ENCODE measurements at places on chromosomes 13 and 19.

- no peak for DNase-seq
- no peak overlapping the region for H3K4me3 ChIP-seq
- no peaks in the 10 kb centered on the region for H3K36me3 ChIP-seq
- H3K27me3 ChIP-seq = no peaks in the 10 kb centered on the region
- H3K4me1 ChIP-seq = no peaks in the 10 kb centered on the region
- H3K27ac ChIP-seq = no peak overlapping the region
Measured at GRCh38 chr13:93029536-93029935, 197.1 kb upstream of the GPC6 start.

DNA sequence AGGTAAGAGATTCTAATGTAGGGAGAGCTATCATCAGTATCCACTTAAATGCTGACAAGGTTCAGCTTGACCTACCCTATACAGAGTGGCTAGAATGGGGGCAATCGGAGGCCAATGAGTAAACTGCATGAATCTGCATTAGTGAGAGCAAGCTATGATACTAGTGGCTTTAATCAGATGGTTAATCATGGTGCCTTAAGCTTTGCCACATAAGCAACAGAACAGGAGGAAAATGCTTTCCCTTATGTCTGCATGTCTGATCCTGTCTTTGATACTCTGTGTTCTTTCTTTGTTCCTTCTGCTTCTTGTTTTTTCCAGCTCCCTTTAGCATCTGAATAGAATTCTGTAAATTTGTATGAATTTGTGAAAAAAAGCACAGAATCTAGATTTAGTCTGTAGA, 91.1 kb downstream of the WDFY2 start:
- no peak overlapping the region for H3K4me3 ChIP-seq
- no peaks in the 10 kb centered on the region for H3K27me3 ChIP-seq
- H3K36me3 ChIP-seq = no peaks in the 10 kb centered on the region
- H3K4me1 ChIP-seq = no peaks in the 10 kb centered on the region

DNA sequence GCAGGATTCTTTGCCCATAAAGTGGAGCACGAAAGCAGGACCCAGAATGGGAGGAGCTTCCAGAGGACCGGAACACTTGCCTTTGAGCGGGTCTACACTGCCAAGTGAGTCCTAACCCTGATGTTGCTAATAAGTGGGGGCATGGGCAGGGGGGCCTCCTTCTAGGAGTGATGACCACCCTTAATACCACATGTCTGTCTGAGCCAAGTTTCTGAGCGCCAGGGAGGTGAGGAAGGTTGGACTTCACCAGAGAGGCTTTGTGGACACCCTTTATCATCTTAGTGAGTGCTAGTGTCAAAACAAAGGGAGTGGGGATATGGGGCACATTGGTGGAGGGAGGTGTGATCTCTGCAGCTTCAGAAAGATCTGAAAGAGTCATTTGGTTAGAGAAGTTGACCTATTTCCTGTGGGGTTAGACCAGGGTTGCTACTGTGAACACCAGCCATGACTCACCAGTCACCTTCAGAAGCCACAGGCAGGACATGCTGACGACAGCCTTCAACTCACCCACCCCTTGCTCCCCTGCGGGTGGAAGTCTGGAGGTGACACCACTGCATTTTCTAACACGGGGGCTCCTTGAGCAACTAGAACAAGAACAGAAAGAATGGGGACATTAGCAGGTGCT, 8.8 kb downstream of the ALOX5AP start:
- H3K4me3 ChIP-seq = peak overlapping the region; percentile 38
- H3K36me3 ChIP-seq = peaks cover 8% of the 10 kb centered on the region
- no peak overlapping the region for H3K27ac ChIP-seq
- DNase-seq = peak; percentile 63
- no peaks in the 10 kb centered on the region for H3K27me3 ChIP-seq

DNA sequence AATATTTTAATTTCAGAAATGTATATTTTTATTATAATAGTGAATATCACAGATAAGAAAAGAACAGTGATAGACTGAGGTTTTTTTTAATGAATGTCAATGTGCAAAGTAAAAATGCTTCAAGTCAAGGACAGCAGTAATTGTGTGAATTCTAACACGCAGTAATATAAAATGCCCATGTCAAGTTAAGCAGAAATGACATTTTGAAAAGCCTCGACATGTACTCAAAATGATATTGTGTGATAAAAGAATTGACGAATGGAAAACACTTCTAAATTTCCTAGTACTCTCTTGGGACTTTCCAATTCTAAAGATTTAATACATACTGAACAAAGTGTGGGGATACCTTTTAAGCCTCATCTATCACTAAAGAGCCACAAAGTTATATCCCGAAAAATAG, 172.6 kb downstream of the SLITRK6 start:
- H3K36me3 ChIP-seq = no peaks in the 10 kb centered on the region
- H3K27ac ChIP-seq = no peak overlapping the region
- no peak overlapping the region for H3K4me3 ChIP-seq
- no peak for DNase-seq

- H3K4me3 ChIP-seq = no peak overlapping the region
- H3K27me3 ChIP-seq = no peaks in the 10 kb centered on the region
- DNase-seq = no peak
- H3K27ac ChIP-seq = no peak overlapping the region
- H3K4me1 ChIP-seq = peaks cover 17% of the 10 kb centered on the region
Measured at GRCh38 chr13:48510698-48511097, 22.2 kb downstream of the RCBTB2 start.

DNA sequence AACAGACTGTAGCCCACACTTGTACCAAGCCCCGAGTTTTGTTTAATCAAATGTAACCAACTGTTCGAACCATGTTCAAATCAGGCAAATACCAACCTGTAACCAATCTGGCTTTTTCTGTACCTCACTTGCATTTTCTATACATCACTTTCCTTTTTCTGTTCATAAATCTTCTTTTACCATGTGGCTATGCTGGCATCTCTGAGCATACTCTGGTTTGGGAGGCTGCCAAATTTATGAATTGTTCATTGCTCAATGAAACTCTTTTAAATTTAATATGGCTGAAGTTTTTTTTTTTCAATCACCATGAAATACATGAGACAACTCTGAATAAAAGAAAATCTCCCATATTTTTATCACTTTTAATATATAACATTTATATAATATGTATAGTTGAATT, 256.1 kb downstream of the SLITRK6 start:
- H3K36me3 ChIP-seq = no peaks in the 10 kb centered on the region
- no peak overlapping the region for H3K4me3 ChIP-seq
- no peaks in the 10 kb centered on the region for H3K27me3 ChIP-seq
- H3K4me1 ChIP-seq = no peaks in the 10 kb centered on the region

- no peaks in the 10 kb centered on the region for H3K4me1 ChIP-seq
- no peak overlapping the region for H3K27ac ChIP-seq
- no peak overlapping the region for H3K4me3 ChIP-seq
- no peak for DNase-seq
Measured at GRCh38 chr13:70117338-70117905, 9.2 kb upstream of the KLHL1 start.

GRCh38 chr13:36774931-36775330, 44.1 kb upstream of the RFXAP start:
- DNase-seq = no peak
- no peaks in the 10 kb centered on the region for H3K27me3 ChIP-seq
- H3K27ac ChIP-seq = no peak overlapping the region

- no peaks in the 10 kb centered on the region for H3K4me1 ChIP-seq
- no peak overlapping the region for H3K27ac ChIP-seq
- H3K27me3 ChIP-seq = no peaks in the 10 kb centered on the region
- H3K4me3 ChIP-seq = no peak overlapping the region
- no peaks in the 10 kb centered on the region for H3K36me3 ChIP-seq
Measured at GRCh38 chr13:87919956-87920355, 248.8 kb downstream of the SLITRK5 start.

- DNase-seq = no peak
- H3K27ac ChIP-seq = no peak overlapping the region
- no peaks in the 10 kb centered on the region for H3K36me3 ChIP-seq
- H3K4me3 ChIP-seq = no peak overlapping the region
- H3K4me1 ChIP-seq = peaks cover 4% of the 10 kb centered on the region
- H3K27me3 ChIP-seq = no peaks in the 10 kb centered on the region
Measured at GRCh38 chr13:30163441-30163840, 143.9 kb downstream of the KATNAL1 start.

- no peaks in the 10 kb centered on the region for H3K27me3 ChIP-seq
- H3K27ac ChIP-seq = no peak overlapping the region
- no peaks in the 10 kb centered on the region for H3K4me1 ChIP-seq
- H3K4me3 ChIP-seq = no peak overlapping the region
- no peaks in the 10 kb centered on the region for H3K36me3 ChIP-seq
- no peak for DNase-seq
Measured at GRCh38 chr13:107375701-107376340, 807.9 kb upstream of the ARGLU1 start.

- DNase-seq = no peak
- peak overlapping the region; percentile 92 for H3K27ac ChIP-seq
- peaks cover 46% of the 10 kb centered on the region for H3K4me1 ChIP-seq
- H3K36me3 ChIP-seq = peaks cover 77% of the 10 kb centered on the region
Measured at GRCh38 chr19:1080360-1081161, 13.6 kb downstream of the ARHGAP45 start.

- H3K36me3 ChIP-seq = no peaks in the 10 kb centered on the region
- no peaks in the 10 kb centered on the region for H3K27me3 ChIP-seq
- peaks cover 4% of the 10 kb centered on the region for H3K4me1 ChIP-seq
- no peak for DNase-seq
Measured at GRCh38 chr13:44768775-44769581, 192.8 kb upstream of the TSC22D1 start.

DNA sequence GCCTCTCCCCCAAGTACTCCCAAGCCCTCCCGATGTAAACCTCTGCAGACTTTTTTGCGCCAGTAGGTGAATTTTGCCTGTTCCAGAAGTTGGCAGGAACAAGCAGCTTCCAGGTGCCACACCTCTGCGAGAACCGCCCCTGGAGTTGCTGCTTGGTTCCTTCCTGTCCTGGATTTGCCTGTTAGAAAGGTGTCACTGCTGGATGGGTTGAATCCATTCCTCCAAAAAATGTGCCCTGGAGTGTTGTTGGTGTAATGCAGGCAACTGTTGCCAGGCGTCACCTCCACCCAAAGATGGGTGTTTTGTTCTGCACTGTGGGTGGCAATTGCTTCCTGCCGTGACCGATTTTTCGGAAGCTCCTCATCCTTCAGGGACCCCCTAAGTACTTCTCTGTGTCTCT, 5.7 kb downstream of the PGPEP1 start:
- H3K27me3 ChIP-seq = no peaks in the 10 kb centered on the region
- DNase-seq = no peak
- H3K4me3 ChIP-seq = no peak overlapping the region

DNA sequence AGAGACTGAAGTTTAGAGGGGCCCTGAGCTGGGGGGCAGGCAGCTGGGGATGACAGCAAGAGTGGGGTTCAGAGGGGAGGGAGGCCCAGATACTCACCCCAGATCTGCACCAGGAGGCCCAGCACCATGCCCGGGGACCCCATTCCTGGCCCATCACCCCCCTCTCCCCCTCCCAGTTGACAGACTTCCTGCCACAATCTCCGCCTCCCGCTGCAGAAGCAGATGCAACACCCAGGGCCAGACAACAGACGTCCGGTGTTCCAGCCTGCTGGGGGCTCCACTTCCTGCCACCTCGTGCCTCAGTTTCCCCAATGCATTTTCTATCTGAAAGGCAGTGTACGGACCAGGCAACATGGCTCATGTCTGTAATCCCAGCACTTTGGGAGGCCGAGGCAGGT, at the start of gene TMIGD2:
Gene TMIGD2 (minus strand): TSS at position 147 of the 398 bp plus-strand sequence. CDS start 4 bp downstream, at position 143.
- peak within 1 kb of the TSS; percentile 69 for H3K4me3 ChIP-seq
- H3K27ac ChIP-seq = peak within 1 kb of the TSS; percentile 73
- H3K36me3 ChIP-seq = no peaks in the 10 kb centered on the region
- H3K27me3 ChIP-seq = no peaks in the 10 kb centered on the region
- no peak for DNase-seq
- H3K4me1 ChIP-seq = peaks cover 28% of the 10 kb centered on the region

DNA sequence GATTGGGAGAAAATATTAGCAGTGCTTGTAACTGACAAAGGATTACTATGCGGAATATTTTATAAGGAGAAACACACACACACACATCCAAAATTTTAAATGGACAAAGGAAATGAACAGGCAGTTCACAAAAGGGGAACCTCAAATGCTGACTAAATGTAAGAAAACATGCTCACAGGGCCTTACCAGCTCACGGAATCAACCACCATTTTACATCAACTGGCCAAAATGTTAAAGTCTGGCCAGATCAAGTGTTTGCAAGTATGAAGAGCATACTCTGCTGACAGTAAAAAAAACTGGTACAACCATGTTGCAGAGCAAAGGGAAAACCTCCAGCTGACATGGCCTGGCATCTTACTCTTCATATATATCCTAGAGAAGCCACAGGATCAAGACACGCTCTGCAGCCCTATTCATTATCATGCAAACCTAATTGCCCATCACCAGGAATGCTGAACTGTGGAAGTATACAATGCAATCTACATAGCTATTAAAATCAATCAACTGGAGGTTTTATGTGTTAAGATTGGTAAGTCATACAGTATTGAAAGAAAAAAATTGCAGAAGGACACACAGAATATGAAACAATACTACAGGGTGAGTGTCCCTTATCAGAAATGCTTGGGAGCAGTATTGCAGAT, 124.4 kb downstream of the RNF17 start:
- no peaks in the 10 kb centered on the region for H3K4me1 ChIP-seq
- no peaks in the 10 kb centered on the region for H3K27me3 ChIP-seq
- H3K4me3 ChIP-seq = no peak overlapping the region
- DNase-seq = no peak
- no peaks in the 10 kb centered on the region for H3K36me3 ChIP-seq

- no peaks in the 10 kb centered on the region for H3K36me3 ChIP-seq
- H3K27me3 ChIP-seq = no peaks in the 10 kb centered on the region
- no peak for DNase-seq
Measured at GRCh38 chr13:48334534-48335127, 31.1 kb downstream of the RB1 start.

GRCh38 chr13:18232994-18233782, 948.4 kb downstream of the TUBA3C start:
- no peaks in the 10 kb centered on the region for H3K4me1 ChIP-seq
- no peaks in the 10 kb centered on the region for H3K36me3 ChIP-seq
- H3K27ac ChIP-seq = no peak overlapping the region

- peaks cover 16% of the 10 kb centered on the region for H3K4me1 ChIP-seq
- H3K36me3 ChIP-seq = no peaks in the 10 kb centered on the region
- no peak overlapping the region for H3K27ac ChIP-seq
- peaks cover 19% of the 10 kb centered on the region for H3K27me3 ChIP-seq
- no peak for DNase-seq
- H3K4me3 ChIP-seq = no peak overlapping the region
Measured at GRCh38 chr13:27921961-27922882, 2.4 kb downstream of the PDX1 start.
